ENCODE measurements at places on chromosomes 6 and 20.

DNA sequence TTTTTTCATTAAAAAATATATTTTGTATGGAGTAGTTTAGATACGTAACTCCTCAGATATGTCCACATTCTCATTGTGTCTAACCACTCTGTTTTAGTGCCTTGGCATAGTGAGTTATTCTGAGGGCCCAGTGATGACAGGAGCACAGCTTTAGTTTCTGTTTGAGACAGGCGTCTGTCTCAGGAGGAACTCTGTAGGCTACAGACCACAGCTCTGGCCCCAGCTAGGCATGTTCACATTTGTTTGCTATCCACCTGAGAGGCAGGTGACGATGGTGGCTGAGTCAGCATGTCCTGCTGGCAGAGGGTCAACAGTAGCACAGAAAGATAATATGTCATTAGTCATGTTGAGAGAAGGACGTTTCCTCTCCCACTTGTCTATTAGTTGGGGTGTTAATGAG is 16.3 kb downstream of the LRRC1 start:
- no peak for DNase-seq

GRCh38 chr20:61886721-61887595 is 178.7 kb downstream of the TAF4 start:
- peak; percentile 57 for DNase-seq

GRCh38 chr6:43821101-43821886 is 51.3 kb downstream of the VEGFA start:
- DNase-seq: no peak

DNA sequence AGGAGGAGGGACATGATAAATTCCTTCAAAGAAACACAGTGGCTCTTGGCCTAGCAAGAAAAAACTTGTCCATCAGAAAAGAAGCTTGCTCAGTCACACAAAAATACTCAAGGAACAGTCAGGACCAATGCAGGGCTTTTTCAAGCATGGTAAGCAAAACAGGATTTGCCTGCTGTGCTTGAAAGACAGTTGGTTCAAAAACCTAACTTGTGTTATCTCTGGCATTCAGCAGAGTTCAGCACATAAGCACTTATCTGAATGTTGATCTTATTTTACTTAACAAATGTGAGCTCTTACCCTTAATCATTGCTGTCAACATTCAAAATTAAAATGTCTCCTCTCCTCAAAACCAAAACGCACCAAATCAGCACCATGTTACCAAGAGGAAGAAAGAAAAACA is 38.3 kb downstream of the ATG5 start:
- no peak for DNase-seq

- DNase-seq: no peak
These were observed 9.4 kb upstream of the ADTRP start for GRCh38 chr6:11788043-11788442.

DNA sequence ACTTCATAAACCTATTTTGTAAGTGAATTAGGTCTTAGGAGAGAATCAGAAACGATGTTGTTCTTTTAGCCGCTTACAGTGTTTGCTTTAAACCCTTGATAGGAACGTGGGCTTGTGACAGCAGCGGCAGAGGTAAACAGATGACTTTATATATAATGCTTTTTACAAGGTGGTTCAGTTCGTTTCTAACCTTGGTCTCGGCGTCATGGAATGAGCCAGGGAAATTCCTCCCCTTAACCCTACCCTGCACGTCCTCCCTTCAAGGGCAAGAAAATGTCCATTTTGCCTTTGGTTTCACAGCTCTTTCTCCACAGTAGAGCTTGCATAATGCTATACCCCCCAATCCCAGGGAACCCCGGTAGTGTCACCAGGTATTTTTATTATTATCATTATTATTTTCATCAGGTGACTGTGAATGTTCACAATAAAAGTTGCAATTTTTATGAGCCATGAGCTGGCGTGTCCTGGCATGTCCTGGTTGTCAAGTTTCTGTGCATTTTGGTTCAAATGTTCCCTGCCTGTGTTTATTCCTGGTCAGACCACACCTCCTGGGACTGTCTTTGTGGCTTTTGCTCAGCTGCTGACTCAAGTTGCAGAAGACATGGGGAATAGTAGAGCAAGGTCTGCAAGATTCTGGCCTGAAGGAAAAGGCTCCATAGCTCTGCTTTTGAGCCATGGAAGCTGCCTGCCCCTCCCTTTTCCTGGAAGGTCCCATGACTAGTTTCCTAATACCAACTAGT is 112.8 kb upstream of the BMP2 start:
- no peak for DNase-seq

GRCh38 chr20:52888096-52888495 is 84.1 kb upstream of the TSHZ2 start:
- DNase-seq: no peak

DNA sequence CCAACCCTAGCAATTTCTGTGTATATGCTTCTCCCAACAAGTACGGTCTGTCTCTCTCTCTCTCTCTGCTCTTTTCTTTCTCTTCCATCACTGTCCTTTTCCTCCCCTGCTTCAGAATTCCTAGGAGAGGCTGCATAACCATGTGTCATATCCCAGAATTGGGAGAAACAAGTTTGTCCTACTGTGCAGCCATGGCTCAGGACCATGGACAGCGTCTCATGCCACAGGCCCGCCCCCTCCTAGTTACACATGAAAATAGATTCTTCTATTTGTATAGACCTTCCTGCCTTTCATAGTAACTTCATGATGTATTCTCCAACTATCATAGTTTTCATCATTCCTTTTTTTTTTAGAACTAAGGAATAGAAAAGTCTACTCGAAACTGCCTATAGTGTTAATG is 98.0 kb downstream of the FNDC1 start:
- DNase-seq: no peak

DNA sequence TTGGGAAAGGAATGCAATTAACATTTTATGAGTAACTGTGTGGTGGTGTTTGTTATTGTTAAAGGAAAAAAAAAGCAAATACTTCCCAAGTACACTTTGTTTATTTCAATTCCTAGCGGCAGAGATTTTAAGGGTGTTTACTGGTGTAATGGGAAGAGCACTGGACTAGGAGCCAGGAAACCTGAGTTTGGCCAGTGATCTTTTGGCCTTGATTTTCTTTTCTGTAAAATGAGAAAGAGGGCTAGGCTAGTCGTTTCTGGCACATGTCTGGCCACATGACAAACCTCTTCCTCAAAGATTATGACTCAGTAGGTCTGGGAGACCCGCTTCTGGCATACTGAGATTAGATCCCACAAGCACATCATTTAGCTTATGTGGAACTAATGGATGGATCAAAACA is 428.1 kb upstream of the NOX3 start:
- DNase-seq: no peak

DNA sequence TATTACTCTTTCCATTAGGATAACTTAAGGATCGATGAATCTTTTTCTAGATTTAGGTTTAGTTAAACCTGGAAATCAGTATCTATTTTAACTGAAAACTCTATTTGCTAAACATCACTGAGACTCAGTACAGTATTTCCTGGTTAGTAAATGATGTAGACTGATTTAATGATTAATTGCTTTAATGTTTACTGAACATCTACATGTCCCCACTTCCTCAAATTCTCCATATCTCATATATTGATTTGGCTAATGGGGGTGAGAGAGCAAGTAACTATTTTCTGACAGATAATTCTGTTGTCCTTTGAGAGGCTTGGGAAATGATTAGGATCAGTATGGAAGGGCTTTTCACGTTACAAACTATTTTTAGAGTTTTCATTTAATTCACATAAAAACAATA is 10.3 kb downstream of the MKKS start:
- DNase-seq: no peak

DNA sequence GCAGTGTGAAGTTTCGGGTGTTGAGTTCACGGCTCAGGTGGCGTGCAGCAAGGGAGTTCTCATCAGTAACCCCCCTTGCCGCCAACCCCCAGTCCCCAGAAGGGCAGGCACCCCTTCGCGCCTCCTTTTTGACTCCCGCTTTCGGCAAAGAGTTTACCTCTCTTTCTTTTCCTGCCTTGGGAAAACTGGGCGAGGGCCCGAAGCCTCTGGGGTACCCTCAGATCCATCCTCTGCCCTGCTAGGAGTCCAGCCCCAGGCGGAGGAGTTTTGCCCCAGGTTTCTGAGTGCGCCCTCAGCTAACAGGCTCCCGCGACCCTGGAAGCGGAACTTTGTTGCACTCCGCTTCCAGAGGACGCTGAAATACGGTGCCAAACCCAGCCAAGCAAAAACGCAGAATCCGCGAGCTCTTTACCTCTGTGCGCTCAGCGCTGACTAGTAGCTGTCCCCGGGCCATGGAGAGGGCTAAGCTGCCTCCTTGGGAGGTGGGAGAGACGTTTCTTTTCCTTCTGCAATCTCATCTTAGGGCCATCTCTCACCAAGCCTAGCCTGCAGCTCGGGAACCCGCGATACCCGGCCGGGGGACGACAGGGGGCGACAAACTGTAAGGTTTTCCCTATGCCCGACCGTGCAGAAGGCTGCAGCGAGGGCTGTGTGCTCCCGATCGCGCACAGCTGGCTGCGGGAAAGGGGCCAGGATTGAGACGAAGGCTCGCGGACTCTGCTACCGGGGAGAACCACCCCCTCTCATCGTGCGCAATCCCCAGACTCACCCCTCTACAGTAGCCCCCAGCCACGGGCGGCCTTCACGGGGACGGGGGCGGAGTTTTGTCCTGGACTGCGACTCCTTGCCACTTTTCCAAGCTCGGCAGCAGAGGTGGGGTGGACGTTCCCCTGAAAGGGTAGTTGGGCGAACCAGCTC is 2.7 kb upstream of the PAX1 start:
- peak; percentile 50 for DNase-seq

- no peak for DNase-seq
These were observed 24.0 kb downstream of the STK35 start for GRCh38 chr20:2125474-2126112.

DNA sequence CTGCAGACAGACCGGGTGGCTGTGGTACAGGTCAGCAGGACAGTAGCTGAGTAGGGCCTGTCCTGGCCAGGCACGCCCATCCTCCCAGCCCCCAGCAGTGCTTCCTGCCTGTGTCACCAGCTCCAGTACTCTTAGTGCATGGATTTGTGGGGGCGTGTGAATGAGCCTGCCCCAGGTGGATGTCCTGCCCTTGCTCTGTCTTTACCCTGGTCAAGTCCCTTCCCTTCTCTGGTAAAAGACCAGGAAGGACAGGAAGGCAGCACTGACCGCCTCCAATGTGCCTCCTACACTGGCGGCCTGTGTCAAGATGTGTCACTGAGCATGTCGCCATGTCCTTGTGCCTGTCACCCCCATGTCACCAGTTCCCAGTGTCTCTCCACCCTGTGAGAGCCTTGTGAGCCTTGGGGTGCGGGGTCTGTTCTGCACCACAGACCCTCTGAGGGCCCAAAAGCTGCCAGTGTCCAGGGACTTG is 11.9 kb downstream of the TEAD3 start:
- DNase-seq: no peak

DNA sequence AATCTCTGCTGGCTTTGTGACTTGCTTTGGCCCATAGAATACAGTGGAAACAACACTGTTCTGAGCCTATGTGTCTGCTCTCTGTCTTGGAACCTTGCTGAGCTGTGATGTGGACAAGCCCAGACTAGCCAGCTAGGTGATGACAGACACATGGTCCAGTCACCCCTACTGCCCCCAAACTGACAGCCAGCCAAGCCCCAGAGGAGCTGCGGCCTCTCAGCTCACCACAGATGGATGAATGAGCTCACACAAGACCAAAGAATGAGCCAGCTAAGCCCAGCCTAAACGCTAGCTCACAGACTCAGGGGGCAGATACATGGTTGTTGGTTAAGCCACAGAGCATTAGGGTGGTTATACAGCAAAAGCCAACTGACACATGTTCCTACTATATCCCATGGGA is 4.1 kb downstream of the AARS2 start:
- no peak for DNase-seq

- DNase-seq: no peak
These were observed 7.1 kb upstream of the CAPN11 start for GRCh38 chr6:44151348-44152108.

DNA sequence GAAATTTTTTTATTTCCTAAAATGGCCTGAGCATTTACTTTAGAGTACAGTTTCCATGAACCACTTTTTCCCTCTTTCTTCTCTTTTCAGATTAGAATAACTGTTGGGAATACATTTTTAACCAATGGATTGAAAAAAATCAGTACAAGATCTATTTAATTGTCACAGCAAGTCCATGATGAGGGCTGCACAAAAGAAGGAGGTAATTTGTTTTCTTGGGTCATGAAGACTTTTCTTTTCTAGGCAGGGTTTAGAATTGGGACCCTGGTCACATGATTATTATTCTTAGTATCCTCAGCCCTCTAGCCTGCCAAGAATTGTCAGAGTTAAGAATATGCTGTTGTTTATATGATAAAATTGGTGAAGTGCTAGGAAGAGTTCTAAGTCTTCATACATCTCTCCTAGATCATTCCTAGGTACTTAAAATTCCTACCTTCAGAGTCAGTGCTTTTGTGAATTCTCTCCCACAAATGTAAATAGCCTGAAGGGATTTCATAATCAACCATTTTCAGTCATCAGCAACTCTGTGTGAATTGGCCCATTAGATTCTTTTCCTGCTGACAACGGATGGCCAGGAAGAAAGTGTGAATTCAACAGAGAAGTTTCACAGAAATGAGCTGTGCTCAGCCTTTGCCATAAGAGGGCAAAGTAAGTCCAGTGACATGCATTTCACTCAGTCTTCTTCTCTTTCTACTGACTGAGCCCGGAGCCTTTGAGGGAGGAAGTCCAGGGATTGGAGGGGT is 32.4 kb upstream of the TPBG start:
- no peak for DNase-seq

GRCh38 chr6:79188885-79189480 is 45.5 kb downstream of the HMGN3 start:
- DNase-seq: no peak

DNA sequence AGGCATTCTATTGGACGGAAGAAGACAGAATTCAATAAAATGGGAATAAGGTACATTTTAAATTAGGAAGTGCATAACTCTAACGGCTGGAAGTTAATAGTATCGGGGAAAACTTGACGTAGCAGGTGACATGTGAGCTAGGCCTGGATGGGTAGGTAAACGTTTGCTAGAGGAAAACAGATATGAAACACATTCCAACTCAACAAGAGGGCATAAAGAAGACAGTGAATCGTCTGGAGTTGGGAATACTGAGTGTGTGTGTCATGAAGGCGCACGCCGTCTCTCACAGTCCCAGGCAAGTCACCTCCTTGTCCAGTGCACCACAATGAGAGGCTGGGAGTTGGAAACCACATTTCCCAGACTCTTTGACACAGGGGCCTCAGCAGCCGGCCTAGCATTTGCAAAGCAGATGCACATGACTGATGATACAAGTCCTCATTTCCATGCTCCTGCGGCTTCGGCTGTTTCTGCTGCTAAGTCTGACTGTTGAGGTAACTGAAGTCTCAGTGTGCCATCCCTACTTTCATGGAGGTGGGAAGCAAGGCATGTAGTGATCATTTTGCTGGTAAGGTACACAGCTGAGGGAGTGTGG is 16.5 kb upstream of the NHSL1 start:
- no peak for DNase-seq

Measured in NT2/D1 (cell line).